ENCODE measurements at places on chromosomes 16 and 17.
A peak's percentile ranks its signal among the peaks of the same experiment; 100 is the strongest.

GRCh38 chr16:49523435-49524159 lies 150.0 kb downstream of the C16orf78 start:
- DNase-seq, result no peak

DNA sequence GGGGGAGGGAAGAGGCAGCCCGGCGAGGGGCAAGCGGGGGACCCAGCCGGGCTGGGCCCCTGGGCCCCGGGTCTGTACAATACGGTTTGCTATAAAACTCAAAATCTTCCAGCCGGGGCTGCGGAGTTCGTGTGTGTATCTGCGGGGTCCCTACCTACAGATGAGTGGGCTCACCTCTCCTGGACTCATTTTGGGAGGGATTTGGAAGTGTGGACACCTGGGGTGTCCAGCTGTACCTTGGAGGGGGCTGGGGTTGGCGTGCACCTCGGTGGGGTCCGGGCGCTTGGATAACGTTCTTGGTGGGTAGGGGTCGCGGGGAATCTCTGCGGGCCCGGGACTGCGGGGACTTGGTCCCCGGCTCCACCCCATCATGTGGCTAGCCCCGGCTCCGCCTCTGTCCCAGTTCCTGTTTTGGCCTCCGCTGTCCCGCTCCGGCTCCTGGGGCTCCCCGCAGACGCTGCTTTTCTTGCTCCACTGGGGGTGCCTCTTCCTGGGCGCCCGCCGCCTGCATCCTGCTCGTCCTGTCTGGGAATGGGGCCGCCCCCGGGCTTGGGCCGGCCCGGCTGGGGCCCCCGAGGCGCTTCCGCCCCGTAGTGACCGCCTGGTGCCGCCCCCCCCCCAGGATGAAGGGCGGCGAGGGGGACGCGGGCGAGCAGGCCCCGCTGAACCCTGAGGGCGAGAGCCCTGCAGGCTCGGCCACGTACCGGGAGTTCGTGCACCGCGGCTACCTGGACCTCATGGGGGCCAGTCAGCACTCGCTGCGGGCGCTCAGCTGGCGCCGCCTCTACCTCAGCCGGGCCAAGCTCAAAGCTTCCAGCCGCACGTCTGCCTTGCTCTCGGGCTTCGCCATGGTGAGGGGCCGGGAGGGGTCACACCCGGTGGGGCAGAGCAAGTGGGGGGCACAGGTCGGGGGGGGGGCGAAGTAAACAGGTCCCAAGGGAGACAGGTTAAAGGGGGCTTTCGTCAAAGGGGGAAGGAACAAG lies at the start of gene ORAI3:
Gene ORAI3 (plus strand): TSS at position 402 of the 983 bp plus-strand sequence. CDS start 222 bp downstream, at position 624.
- peak; percentile 87 for DNase-seq

GRCh38 chr17:8831234-8831849 lies 32.2 kb upstream of the MFSD6L start:
- no peak for DNase-seq

- no peak for DNase-seq
Measured at GRCh38 chr17:3528403-3528851, 29.2 kb downstream of the TRPV3 start.

- DNase-seq, result no peak
Measured at GRCh38 chr16:30755955-30756780, 5.7 kb downstream of the CFAP119 start.

- peak; percentile 66 for DNase-seq
Measured at GRCh38 chr16:19113577-19114358, at the start of gene ITPRIPL2. Gene ITPRIPL2 (plus strand): TSS chr16:19113964. CDS start chr16:19114462, 498 bp downstream.

GRCh38 chr16:12570046-12570618 lies 233.6 kb downstream of the CPPED1 start:
- no peak for DNase-seq

- no peak for DNase-seq
Measured at GRCh38 chr16:51236583-51236982, 85.5 kb upstream of the SALL1 start.

GRCh38 chr16:30018731-30019158 lies 4.3 kb upstream of the C16orf92 start:
- no peak for DNase-seq

- DNase-seq, result no peak
Measured at GRCh38 chr17:39664581-39665561, at the start of gene TCAP. Gene TCAP (plus strand): TSS chr17:39665349. CDS start chr17:39665360, 11 bp downstream.

GRCh38 chr16:20880867-20881502 lies 19.2 kb downstream of the DCUN1D3 start:
- no peak for DNase-seq

DNA sequence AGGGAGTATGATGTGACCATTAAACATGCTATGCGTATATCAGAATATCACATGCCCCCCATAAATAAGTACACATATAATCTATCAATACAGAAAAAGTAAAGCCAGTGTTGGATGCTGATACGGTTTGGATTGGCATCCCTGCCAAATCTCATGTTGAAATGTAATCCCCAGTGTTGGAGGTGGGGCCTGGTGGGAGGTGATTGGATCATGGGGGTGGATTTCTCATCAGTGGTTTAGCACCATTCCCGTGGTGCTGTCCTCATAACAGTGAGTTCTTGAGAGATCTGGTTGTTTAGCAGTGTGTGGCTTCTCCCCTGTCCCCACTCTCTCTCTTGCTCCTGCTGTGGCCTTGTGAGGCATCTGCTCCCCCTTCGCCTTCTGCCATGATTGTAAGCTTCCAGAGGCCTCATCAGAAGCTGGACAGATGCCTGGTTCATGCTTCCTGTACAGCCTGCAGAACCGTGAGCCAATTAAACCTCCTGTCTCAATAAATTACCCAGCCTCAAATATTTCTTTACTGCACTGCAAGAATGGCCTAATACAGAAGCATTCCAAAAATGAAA lies 88.9 kb downstream of the AATF start:
- DNase-seq, result no peak

DNA sequence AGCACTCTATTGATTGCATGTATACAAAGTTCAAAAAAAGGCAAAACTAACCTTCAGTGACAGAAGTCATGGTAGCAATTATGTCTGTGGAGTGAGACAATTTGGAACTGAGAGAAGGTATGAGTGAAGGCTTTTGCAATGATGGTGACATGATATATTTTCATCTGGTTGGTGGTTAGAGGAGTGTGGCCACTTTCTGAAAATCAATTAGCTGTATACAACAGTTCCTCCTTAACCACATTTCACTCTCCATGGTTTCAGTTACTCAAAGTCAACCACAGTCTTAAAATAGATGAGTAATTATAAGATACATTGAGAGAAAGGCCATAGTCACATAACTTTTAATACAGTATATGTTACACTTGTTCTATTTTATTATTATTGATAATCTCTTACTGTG lies 26.2 kb downstream of the ADAMTS18 start:
- no peak for DNase-seq

GRCh38 chr16:86884390-86884650 lies 306.0 kb downstream of the FOXL1 start:
- no peak for DNase-seq

DNA sequence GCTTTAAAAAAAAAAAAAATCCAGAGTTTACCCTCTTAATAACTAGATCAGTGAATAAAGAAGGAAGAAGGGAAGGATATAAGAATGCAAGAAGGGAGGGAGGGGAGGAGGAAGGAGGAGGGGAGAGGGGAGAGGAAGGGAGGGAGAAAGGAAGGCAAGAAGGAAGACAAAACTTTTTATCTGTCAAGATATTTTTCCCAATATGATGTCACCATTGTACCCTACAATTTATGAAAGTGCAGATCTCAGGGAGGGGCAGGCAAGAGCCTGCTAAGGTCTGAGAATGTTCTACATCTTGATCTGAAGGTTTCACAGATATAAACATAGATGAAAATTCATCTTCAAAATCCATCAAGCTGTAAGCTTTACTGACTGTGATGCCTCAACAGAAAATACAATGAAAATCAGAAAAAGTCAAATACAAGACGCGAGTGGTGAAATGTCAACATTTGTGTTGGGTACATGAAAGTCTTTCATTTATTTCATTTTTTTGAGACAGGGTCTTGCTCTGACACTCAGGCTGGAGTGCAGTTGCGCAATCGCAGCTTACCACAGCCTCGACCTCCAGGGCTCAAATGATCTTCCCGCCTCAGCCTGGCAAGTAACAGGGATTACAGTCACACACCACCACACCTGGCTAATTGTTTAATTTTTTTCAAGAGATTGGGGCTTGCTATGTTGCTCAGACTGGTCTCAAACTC lies 57.1 kb upstream of the EMP2 start:
- no peak for DNase-seq

- no peak for DNase-seq
Measured at GRCh38 chr17:76685366-76685765, 25.4 kb downstream of the MXRA7 start.

- DNase-seq, result peak; percentile 64
Measured at GRCh38 chr17:77107506-77108433, 33.0 kb upstream of the SEC14L1 start.

- DNase-seq, result no peak
Measured at GRCh38 chr16:68310437-68310773, 341 bp downstream of the SLC7A6OS start.

DNA sequence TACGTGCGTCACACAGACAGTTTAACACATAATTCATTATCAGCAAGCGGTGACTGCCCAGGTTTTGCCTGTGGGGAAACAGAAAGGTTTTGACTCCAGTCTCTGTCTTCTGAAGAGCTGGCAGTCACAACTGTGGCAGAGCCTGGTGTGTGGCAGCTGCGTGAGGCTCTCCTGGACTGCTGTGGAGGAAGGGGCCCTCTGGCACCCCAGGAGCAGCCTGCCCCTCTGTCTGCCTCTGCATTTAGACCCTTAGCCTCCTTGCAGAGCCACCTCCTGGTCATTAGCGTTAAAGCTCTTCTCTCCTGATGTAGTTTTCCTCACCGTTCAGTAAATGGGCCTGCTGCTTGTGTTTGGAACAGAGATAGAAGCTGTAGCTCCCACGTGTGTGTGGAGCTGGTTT lies 10.9 kb downstream of the RAB40C start:
- no peak for DNase-seq

DNA sequence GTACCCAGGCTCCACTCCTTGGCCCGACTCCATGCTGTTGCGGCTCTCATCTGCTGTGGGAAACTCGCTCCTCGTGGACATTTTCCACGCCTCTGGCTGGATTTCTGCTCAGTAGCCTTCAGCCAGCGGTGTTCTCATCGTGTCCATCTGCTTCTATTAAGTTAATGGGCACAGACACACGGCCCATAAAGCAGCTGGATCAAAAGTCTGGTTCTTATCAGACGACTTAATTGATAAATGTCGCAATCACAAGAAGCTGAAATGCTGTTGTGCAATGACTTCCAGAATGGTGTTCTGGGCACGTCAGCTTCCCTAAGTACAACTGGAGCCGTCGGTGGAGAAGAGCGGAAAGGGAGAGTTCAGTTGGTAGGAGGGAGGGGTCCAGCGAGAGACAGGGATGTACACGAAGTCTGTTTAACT lies 211.7 kb upstream of the CHMP6 start:
- no peak for DNase-seq

GRCh38 chr16:80526418-80527061 lies 14.3 kb upstream of the DYNLRB2 start:
- DNase-seq, result peak; percentile 46

GRCh38 chr16:67195676-67196075 lies 3.3 kb upstream of the ELMO3 start:
- no peak for DNase-seq

- no peak for DNase-seq
Measured at GRCh38 chr16:83699817-83700216, 108.0 kb upstream of the HSBP1 start.

GRCh38 chr16:7703672-7704071 lies 371.0 kb downstream of the RBFOX1 start:
- DNase-seq, result no peak

DNA sequence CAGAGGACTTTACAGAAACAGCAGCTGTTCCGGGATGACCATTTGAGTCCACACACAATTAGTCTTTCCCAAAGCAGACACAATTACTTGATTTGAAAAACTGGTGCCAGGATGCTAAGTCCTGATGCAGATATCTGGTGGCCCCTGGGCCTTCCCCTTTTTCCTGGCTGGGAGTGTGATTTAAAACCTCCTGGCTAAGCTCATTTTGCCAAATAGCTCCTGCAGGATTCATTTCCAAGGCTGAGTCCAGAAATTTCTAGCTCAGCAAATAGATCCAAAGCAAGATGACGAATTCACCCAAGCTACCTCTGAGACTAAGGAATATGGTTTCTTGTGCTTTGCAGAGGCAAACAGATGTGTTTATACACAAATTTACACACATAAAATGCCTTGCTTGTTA lies 422.2 kb downstream of the CA10 start:
- no peak for DNase-seq

- DNase-seq, result no peak
Measured at GRCh38 chr16:79772048-79772447, 171.5 kb upstream of the MAF start.

DNA sequence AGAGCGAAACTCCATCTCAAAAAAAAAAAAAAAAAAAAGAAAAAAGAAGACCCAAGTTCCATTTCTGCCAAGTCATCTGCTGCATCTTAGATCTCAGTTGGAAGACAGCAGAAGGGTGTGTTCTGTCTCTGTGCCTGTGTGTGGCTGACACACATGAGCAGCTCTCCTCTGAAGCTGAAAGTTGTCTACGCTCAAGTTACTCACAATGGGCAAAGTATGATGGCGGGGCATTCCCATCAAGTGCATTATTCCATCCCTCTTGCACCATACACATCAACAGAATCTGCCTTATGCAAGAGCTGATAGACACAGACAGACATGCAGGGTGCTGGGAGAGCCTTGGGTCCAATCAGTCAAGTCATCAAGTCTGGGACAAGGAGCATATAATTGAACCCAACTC lies 402.2 kb downstream of the XYLT1 start:
- peak; percentile 26 for DNase-seq

- peak; percentile 83 for DNase-seq
Measured at GRCh38 chr16:81625544-81626153, 153.4 kb upstream of the PLCG2 start.

DNA sequence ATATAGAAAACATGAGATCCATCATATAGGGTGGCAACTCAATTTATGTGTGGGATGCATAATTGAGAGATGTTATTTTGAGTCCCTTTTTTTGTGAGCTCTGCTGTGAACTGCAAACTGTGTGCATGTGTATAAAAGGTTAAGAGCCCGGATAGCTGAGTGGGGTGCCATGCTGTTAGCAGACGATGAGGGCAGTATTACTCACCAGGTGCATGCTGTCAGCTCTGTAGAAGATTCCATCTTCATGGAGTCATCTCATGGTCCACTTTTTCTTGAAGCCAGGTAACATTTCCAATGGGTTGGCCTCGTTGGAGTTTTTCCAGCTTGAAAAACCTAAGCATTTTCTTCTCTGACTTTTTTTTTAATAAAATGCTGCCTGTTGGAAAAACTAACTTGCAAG lies 43.0 kb upstream of the RHBDL3 start:
- no peak for DNase-seq

GRCh38 chr16:57781741-57782606 lies 20.3 kb downstream of the KIFC3 start:
- DNase-seq, result no peak

- no peak for DNase-seq
Measured at GRCh38 chr16:15440852-15441251, 6.5 kb downstream of the BMERB1 start.
